SJSA1 (cell line): ENCODE measurements at places on chromosomes 2 and 18.

- no peak for DNase-seq
These were observed 428.6 kb upstream of the SYT4 start for GRCh38 chr18:43705850-43706249.

GRCh38 chr2:33202641-33203522 is 256.1 kb downstream of the LTBP1 start:
- DNase-seq = no peak

DNA sequence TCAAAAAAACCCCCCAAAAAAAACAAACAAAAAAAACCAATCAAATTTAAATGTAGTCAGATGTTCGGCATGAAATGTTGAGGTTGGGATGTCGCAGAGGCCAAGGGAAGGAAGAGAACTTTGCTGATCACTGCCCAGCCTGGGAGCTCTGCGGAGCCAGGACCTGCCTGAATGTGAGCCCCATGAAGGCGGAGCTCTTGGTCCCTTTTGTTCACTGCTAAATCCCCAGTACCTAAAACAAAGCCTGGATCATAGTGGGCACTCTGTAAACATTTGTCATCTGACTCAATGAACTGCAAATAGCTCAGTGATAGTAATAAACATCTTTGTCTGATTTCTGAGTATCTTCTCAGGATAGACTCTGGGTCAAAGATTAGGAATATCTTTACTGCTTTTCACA is 64.0 kb downstream of the NGEF start:
- DNase-seq = no peak

DNA sequence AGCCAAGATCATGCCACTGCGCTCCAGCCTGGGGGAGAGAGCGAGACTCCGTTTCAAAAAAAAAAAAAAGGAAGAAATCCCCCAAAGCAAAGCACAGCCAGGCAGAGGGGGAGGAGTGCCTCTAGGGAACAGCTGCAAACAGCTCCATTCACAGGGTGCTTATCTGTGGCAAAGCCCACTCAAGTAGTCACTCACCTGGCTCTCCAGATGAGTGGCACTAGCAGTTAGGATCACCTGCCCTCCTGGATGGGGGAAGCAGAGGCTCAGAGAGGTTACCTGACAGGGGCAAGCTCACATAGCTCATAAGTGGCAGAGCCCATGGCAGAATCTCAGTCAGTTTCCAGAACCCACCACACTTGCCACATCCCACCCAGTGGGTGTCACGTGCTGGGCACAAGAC is 30.3 kb downstream of the TFCP2L1 start:
- DNase-seq = no peak

DNA sequence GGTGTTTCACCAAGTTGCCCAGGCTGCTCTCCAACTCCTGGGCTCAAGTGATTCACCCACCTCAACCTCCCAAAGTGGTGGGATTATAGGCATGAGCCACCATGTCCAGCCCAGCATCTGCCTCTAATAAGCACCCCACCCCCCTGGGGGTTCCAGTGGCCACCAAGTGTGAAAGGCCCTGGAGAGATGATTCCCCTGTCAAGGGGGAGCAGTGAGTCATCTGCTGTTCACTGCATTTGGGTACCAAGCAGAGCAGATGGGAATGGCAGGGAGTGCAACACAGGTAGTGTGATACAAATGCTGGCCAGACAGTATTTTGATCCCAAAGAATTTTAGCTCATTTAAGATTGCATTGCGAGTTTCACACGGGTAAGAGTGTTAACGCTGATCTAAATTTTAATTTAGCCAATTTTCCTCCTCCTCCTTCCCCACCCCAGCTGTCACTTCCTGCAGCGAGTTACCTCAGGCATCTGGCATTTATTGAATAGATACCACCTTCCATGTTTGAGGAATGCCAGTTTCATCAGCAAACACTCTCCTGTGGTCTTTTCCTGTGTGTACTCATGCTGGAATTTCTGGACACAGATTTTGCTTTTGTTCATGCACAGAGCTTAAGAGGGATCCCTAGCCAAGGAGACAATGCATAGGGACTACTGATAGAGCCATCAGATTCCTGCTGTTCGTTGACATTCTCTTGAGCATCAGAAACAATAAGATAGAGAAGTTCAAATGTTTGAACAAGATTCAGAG is 32.4 kb upstream of the NCK2 start:
- peak; percentile 89 for DNase-seq

DNA sequence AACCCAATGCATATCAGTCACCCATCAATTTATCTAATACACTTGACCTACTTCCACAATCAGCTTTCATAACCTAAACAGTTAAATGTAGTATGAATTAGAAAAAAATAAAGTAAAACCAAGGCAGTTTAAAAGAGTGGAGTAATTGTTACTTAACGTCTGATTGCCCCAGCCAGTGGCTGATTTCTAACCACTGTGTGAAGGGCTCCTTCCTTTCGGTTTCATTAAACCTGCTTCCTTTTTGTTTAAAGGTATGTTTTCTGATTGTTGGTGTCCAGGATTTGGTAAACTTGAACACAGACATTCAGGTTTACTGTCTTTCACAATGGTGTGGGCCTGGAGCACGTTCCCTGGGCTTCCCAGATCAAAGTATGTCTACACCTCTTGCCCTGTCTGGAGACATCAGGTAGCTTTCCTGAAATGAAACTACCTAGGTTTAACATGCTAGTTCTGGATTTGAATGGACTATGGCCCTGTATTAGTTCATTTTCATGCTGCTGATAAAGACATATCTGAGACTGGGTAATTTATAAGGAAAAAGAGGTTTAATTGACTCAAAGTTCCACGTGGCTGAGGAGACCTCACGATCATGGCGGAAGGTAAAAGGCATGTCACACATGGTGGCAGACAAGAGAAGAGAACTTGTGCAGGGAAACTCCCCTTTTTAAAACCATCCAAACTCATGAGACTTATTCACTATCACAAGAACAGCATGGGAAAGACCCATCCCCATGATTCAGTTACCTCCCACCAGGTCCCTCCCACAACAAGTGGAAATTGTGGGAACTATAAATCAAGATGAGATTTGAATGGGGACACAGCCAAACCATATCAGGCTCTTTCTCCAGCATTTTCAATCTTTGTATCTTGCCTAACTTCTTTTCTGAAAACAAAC is 605.2 kb upstream of the ID2 start:
- DNase-seq = no peak

DNA sequence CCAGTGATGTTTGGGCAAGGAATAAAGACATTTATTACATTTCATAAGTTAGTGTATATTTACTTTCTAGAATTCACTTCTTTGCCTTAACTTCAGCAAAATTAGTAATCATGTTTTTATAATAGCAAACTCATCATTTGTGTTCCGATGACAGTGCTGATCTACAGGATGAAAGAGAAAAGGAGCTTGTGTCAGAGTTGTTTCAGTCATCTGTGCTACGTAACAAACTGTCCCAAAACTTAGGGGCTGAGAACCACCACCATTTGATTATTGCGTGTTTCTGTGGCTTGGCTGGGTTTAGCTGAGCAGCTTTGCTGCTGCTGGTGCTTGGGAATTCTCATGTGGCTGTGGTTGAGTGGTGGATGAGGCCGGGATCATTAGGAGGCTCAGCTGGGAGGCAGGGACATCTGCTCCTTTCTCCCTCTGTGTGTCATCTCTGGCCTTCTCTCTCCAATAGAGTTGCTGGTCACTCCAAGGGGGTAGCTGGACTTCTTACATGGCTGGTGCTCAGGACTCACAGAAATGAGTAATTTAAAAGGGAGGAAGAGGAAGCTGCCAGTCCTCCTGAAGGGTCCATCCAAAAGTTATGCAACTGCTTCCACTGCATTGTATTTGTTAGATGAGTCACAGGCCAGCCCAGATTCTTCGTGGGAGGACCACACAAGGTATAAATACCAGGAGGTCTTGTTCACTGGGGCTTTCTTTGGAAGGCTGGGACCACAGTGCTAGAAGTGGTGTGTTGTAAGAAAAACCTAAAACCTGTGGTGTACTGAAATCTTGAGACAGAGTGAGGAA is 43.4 kb upstream of the HAAO start:
- DNase-seq = peak; percentile 97

DNA sequence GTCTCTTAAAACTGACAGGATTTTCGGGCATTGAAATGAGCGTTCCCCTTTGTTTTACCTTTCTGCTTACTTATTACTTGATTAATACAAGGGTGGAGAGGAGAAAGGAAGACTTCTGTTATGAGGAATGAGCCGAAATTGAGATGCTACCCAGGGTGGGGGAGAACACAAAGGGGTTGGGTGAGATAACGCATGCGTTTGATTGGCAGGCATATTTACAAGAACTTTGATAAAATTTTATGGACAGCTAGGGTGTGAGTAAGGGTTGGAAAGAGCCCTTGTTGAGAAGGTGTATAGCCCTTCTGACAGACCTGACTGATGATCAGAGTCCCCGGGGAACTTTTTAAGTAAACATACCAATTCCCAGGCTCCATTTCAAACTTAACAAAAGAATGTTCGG is 1.8 kb downstream of the RNF138 start:
- DNase-seq = no peak

GRCh38 chr2:221596192-221596591 is 24.1 kb upstream of the EPHA4 start:
- no peak for DNase-seq

GRCh38 chr2:174561283-174561971 is 36.2 kb downstream of the WIPF1 start:
- DNase-seq = no peak

DNA sequence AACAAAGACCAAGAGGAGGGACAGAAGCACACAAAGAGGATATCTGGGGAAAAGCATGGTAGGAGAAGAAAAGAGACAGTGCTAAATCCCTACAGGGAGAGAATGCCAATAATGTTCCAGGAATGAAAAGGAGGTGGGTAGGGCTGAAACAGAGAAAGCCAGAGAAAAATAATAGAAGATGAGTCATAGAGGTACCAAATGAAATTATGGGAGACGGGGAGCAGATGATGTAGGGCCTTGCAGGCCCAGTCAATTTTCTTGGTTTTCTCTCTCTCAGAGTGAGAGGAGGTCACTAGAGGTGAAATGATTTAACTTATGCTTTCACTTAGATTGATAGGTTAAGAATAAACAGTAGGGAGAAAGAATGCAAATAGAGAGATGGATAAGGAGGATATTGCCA is 61.5 kb downstream of the RPRM start:
- no peak for DNase-seq

DNA sequence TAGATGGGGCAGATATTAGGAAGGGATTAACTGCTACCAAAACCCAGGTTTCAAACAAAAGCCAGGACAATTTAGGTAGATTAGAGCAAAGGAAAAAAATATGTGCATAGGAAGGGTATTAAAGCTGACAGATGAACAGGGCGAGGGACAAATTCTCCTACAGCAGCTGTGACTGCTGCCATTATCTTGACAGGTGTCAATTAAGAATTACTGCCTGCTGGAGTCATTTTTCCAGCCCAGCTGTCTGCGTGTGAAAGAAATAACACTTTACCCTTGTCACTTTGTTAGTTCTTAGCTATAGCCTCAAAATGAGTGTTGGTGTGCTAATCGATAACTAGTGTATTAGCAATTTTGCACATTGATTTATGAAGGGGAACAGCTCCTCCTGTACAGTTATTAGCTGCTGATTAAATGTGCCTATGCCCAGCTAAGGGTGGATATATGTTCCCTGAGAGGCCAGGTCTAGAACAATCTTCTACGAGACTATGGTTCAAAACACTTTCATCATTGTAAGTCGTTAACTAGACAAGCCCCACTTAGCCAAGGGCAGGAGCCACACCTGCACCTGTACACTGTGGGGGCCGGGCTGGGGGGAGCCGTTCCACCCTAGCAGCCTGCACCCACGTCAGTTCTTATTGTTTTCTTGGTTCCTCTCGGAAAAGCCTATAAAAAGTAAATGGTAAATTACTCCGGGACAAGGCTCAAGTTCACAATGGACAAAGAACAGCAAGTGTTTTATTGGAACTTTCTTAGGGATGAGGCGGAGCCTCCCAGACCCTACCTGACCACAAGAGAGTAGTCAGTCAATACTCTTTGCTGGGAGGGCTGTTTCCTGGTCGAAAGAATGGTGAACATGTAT is 7.7 kb downstream of the TSHZ1 start:
- DNase-seq = no peak

DNA sequence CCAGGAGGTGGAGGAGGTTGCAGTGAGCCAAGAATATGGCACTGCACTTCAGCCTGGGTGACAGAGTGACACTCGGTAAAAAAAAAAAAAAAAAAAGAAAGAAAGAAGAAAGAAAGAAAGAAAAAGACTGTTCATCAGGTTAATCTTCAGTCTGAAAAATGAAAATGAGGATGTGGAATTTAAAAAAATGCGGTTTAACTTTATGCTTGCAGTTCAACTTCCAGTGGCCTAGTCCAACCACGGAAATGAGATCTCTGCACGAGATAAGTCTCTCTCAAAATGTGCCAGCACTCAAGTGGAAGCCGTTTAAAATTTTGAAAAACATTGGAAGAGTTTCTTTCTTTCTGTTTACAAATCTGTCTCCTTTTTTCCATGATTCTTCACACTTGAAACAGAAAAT is 112.1 kb downstream of the DOCK10 start:
- DNase-seq = no peak

DNA sequence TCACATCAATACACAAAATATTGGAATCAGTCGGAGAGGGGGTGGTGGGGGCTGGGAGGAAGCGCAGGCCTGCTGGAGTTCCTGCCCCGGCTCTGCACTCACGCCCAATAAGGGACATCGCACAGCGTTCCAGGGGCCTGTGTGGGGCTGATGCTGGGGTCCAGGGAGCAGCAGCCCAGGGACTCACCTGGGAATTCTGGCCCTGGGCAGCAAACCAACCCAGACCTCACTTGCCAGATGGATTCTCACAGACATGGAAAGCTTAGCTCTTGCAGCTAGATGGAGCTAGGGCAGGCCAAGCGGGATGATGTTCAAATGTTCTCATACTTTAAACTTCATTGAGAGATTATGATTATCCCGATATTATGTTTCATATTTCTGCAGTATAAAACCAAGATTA is 266.6 kb upstream of the TANK start:
- no peak for DNase-seq

DNA sequence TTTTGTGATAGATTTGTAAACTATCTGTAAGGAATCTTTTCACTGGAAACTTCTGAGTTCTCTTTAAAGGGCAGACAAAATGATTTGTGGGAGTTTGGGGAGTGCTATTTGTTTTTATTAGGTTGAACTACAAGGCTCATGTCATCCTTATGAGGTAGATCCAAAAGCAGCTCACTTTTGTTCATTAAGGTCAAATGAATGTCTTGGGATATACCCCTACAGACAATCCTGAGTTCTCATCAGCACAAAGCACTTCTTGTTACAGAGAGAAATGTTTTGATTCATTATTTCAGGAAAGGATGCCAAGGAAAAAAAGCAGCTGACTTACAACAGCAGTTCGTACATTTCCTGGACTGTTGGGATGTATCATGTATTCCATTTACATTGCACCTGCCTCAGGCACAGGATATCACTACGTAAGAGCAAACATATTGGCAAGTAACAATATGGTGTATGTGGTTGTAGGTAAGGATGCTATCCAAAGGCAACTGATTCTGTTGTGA is 68.9 kb downstream of the DCC start:
- DNase-seq = no peak

DNA sequence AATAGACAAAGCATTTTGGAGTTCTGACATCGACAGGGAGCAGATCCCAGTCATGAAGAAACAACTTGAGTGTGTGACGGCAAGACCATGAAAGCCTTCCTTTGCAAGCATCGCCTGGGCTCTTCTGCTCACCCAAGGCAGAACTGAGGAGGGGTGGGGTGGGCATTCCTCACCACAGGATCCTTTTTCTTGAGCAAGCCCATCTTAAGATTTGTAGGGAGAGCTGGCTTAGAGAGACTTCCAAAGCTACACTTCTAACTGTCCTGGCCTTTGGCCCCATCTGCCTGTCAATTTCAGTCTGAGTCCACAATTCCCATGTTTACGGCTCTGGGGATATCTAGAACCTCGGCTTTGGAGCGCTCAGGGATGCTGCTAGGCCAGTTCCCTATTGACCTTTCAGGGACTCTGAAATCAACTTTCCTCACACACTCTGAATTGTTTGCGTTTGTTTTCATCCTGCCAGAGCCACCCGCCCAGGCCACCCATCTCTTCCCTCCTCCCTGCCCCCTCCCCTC is 3.7 kb downstream of the KLHL14 start:
- DNase-seq = no peak
